Right ventricle myocardium superior (tissue), 1 donor: ENCODE measurements at places on chromosomes 4 and X.

DNA sequence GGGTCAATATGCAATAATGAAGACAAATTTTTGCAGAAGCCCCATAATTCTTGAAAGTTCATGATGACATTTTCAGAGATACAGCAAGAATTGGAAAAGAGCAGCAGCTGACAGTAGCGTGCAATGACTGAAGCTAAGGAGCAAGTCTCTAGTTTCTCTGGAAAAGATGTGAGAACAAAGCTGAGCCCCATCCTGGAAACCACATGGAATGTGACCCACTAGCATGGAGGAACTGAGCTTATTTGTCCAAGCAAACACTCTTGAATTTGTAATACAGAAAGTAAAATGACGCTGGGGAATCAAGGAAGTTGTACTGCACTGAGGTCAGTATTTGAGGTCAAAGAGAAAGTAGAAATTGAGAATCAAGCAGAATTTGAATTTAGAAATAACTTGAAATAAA lies 1447.2 kb downstream of the FSTL5 start:
- no peak for DNase-seq

DNA sequence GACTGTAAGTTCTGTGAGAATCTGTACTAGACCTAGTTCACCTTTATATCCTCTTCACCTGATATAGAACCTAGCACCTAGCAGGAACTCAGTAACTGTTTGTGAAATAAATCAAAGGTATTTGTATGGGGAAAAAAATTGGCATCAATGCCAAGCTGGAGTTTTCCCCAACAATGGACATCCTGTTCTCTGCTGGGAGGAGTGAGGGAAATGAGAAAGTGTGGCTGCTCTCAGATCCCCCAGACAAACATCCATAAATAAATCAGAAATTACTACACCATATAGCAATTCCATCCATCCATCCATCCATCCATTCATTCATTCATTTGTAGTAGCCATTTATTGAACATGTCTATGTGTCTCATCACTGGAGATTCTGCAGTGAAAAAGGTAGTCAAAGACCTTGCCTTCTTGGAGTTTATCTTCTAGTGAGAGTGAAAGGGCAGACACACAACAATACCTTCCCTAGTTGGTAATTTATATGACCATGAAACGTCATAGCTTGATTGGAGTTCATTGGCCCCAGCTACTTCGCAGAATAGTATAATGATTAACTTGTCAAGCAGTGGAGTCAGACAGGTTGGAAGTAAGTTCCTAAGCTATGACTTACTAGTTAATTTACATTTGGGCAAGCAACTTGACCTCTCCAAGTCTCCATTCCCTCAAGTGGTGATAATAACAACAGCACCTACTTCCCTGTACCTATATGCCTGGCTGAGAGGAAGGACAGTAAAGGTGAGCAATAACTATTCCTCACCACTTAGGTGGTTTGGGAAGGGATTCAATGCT lies 98.7 kb upstream of the KIT start:
- DNase-seq, result no peak

- DNase-seq, result no peak
These were observed 11.2 kb upstream of the AMOT start for GRCh38 chrX:112851806-112852205.

DNA sequence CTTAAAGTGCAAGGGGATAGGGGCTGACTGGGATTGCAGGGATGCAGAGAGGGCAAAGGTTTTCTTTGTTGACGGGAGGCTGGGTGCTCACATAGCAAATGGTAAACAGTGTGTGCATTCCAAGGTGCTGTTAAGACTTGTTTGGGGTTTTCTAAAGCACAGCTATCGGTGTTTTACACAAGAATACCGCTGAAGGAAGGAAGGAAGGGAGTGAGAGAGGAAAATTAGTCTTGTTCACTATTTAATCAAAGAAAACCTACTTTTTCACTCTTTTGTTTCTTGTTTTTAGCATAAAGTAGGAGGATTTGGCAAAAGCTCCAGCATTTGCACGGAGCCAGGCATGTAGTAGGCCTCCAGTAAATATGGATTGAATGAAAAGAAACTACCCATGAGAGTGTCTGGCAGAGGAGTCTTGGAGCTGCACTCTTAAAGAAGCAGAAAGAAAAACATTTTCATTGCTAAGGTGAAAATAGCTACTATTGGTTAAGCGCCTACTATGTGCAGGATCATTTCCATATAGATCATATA lies 99.7 kb downstream of the FIP1L1 start:
- DNase-seq, result no peak

DNA sequence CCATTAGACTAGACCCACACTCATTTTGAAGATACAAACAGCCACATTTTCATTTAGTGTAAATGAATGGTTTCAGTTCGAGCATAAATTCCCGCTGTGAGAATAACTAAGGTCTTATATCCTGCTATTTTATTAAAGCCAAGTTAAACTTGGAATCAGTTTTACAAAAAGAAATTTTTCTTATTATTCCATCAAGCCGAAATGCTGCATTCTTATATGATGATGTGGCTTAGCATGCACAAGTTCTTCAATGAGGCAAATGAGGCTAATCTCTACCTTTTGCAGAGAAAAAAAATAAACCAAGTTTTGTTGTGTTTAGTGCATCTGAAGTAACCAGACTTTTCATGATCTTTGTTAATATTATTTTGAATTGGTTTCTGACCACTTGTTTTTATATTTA lies 953.9 kb upstream of the PCDH10 start:
- no peak for DNase-seq

- DNase-seq, result no peak
These were observed 5.4 kb upstream of the NUDT9 start for GRCh38 chr4:87416965-87417364.

DNA sequence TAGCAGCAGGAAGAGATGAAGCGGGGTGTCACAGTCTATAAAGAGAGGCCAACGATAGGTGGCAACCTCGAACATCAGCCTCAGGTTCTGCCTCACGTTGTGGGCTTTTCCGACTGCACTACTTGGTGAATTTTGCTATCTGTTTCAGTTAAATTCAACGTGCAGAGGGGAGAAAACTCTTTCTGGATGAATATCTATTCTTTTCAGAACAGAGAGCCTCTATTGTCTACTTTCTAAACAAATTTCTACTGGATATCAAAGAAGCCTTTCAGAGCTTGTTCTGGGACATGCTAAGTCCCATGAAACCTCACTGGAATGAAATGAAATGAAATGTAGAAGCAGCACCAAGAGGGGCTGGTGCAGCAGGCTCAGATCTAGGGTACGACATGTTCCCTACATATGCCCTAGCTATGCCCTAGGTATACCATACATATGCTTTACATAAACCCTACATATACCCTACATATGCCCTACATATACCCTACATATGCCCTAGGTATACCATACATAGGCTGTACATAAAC lies 116.5 kb upstream of the TRIM2 start:
- no peak for DNase-seq

- no peak for DNase-seq
These were observed 9.5 kb upstream of the NOX1 start for GRCh38 chrX:100883654-100884053.

DNA sequence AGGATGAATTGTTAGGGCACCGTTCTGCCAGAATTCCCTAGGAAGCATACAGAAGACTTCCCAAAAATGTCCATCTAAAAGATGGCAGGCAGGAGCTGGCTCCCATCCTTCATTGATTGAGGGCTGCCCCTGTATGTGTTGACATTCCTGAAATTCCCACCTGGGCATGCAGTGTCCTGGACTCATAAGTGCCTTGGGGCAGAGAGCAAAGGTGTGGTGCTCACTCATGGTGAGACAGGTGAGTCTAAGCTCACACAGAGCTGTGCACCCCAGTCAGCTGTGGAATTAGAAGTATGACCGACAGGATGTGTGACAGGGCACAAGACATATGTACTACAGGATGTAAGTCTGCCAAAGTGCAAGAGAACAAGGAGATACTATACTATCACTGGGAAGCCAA lies 271.9 kb downstream of the MID1IP1 start:
- DNase-seq, result no peak

- DNase-seq, result no peak
These were observed 68.3 kb downstream of the MANBA start for GRCh38 chr4:102692474-102692873.

GRCh38 chr4:60463857-60464502 lies 736.1 kb upstream of the ADGRL3 start:
- no peak for DNase-seq

- peak; percentile 30 for DNase-seq
These were observed 45.5 kb downstream of the SORCS2 start for GRCh38 chr4:7237873-7238272.

- no peak for DNase-seq
These were observed 15.1 kb downstream of the RAI2 start for GRCh38 chrX:17846045-17846444.

DNA sequence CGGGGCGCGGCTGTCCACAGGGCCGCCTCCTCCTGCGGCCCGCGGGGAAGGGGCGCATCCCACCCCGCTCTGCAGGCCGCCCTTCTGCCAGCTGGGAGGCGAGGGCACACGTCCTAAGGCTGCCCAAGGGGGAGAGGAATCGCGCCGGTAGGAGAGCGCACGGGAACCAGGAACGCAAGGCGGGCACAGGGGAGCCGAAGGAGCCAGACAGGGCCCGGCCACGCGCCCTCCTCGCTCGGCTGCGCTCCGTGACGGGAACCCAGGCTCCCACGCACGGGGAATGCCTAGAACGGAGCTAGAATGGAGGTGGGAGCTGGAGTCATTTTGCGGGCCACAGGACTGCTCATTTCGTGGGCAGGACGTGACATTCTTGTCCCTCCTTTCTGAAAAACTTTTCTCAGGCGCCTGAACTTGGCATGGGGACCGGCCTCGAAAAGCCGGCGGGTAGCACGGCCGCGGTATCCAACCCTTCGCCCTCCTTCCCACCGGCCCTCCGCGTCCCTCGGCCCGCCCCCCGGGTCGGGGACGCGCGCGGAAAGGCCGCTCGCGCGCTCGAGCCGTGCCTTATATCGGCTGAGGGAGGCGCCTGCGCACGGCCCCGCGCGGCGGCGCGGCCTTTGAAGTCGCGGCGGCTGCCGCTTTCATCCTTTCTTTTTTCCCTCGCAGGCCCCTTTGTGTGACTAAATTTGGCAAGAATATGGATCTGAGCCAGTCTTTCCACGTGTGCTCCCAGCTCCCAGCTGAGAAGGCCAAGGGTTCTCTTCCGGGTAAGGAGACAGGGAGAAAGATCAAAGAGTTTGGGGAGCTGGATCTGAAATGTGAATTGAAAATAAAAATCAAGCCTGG lies 4.2 kb upstream of the LEF1 start:
- DNase-seq, result peak; percentile 50

DNA sequence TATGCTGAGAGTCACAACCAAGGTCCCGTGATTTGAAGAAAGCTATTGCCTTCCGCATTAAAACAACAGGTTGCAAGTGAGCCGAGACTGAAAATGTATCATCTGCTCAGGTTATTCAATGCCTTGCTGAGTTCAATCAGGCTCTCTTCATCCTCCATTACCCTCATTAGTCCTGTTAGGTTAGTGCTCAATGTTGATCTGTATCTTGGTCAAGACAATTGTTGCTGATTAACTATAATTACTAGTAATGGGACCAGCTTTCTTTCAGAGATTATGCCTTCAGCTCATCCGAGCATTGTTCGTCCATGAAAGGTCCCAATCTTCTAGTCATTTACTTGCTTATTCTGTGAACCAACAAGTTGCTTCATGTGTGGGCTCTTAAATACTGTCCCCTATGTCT lies 534.6 kb upstream of the FAM241A start:
- DNase-seq, result no peak

GRCh38 chr4:66777097-66777496 lies 768.2 kb downstream of the CENPC start:
- DNase-seq, result no peak

- no peak for DNase-seq
These were observed 16.0 kb downstream of the XK start for GRCh38 chrX:37701588-37701987.

DNA sequence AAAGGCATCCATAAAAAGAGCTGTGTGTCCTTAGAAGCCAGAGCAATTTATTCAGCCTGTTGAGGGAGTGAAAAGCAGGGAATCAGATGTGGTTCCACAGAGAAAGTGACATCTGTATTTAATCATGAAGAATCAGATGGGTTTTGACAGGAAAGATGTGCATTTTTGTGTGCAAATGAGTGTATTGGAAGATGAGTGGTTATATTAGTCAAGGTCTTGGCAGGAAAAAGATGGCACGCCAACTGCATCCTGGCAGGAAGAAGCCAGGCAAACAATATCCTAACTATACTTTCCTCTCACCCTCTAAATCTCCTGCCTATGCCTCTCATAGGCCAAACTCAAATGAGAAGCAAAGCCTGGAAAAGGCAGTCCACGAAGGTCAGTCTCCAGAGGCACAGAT lies 59.1 kb downstream of the SCFD2 start:
- DNase-seq, result no peak

- no peak for DNase-seq
These were observed 27.0 kb downstream of the TFDP3 start for GRCh38 chrX:133190877-133191738.

DNA sequence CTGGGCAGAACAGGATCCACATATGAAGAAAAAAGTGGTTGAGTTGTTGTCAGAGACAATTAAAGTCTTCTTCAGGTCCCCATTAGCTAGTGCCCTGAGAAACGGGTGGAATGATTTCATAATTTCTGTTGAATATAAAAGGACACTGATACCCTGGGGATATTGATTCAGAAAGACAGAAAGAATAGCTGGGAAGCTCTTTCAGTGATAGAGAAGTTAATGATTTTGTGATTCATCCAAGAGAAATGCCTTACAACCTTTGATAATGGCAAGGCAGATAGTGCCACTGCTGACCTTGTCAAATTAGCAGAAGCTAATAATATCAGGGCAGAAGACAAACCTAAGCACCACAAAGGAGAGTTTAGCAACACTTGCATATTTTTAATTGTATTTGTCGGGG lies 37.9 kb downstream of the UNC5C start:
- DNase-seq, result no peak

- no peak for DNase-seq
These were observed 923.8 kb downstream of the RAPGEF2 start for GRCh38 chr4:160026721-160027120.

DNA sequence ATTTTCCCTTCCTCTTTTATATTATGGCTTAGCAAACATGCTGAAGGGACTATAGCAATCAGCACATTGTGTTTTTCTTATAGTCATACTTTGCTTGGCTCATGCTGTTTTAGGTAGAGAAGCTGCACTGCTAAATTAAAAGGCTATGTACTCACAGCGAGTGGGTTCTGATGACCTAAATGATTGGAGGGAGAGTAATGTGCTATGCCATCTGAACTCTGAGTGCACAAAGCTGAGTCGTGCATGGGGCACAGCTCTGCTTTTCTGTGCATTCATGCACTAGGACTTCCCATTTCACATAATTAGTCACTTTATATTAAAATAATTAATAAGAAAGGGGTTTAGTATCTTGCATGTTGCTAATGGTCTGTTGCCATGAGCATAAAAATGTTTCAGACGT lies 132.7 kb upstream of the ADGRL3 start:
- no peak for DNase-seq

DNA sequence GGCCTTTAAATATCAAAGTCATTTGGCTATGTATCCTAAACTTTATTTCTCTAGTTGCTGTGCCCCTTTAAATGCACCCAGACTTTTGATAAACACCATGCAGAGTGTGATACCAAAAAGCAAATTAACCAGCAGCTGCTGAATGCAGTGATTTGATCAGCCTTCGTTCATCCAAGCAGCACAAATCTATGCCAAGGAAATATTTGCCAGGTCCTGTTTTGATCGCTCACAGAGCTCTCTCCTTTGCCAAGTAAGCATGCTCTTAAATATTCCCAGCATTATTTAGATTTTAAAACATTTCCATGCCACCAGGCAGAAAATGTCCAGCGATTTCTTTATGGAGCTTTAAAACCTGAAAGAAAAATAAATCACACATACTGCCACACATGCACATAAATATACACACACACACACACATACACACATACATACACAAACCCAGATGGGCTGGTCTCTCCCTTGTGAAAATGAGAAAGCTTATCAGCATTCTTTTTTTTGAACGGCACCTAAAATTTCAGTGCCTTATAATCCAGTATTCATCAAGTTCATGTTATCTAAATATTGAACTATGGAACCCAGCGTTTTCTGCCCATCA lies 35.7 kb downstream of the BTC start:
- no peak for DNase-seq
